ENCODE measurements at places on chromosomes 16 and 17.

- DNase-seq: no peak
Observed at GRCh38 chr16:83704656-83705055, 103.1 kb upstream of the HSBP1 start.

GRCh38 chr17:42953669-42954068 is 10.6 kb downstream of the AARSD1 start:
- no peak for DNase-seq

GRCh38 chr17:56918916-56919315 is 5.1 kb upstream of the TRIM25 start:
- DNase-seq: no peak

DNA sequence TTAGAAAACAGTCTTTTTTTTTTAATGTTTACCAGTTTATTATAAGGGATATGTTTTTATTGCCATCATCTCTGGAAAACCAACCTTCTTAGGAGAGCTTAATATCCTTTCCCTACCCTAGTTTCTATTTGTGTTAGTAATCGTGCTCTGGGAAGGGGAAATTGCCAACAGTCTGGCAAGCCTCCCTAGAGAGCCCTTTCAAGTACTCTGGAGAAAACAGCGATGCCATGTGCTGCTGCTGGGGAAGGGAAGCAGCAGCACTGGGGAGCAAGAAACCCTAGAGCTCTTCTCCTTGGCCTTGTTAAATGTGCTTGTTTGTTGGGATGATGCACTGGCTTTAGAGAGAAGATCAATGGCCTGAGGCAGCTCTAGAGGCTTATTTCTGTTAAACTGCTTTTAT is 10.3 kb downstream of the RETREG3 start:
- no peak for DNase-seq

DNA sequence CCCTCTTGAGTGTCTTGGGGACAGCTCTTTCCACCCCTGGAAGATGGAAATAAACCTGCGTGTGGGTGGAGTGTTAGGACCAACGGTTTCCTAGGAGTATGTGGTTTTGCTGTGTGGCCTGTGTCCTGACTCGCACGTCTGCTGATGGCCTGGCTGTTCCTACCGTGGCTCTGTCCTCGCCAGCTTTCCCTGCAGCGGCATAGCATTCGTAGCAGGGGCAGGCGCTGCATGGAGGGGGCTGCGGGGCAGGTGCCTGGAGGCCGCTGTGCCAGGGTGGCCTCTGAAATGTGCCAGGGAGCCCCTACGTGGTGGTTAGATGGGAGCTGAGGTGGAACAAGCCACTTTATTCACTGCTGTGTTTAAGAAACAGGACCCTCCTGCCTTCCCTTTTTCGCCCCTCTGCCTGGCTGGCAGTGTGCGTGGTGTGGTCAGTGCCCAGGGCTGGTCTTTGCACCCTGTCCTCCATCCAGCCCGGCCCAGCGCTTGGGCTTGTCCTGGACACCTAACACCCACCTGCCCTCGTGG is 10.6 kb downstream of the SLC16A3 start:
- no peak for DNase-seq

DNA sequence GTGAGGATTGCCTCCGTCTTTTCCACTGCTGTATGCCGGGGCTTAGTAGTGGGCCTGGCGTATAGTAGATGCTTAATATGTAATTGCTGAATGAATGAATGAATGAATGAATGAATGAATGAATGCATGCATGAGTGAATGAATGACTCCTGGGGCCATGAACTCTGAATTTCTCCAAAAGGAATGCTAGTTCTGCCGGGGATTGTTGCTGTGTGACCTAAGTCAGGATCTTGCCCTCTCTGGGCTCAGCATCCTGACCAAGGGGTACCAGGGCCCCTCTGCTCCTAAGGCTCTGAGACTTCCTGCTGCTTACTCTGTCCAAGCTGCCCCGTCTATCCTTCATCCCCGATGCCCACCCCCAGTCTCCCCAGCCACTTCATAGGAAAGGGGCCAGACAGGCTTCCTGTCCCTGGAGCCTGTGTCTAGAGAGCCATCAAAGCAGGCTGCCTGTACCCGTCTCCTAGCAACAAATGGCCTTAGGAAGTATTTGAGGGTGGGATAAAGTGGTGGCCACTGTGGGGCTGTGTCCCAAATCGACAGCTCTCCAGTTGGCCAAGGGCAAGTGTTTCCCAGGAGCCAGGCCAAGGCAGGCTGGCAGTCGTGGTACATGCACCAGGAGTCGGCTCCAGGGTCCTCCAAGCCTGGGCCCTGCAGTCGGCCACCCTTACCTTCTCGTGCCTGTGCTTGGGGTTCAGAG is 11.6 kb upstream of the MPRIP start:
- no peak for DNase-seq

- no peak for DNase-seq
Observed at GRCh38 chr17:53627511-53627910, 195.2 kb upstream of the KIF2B start.

DNA sequence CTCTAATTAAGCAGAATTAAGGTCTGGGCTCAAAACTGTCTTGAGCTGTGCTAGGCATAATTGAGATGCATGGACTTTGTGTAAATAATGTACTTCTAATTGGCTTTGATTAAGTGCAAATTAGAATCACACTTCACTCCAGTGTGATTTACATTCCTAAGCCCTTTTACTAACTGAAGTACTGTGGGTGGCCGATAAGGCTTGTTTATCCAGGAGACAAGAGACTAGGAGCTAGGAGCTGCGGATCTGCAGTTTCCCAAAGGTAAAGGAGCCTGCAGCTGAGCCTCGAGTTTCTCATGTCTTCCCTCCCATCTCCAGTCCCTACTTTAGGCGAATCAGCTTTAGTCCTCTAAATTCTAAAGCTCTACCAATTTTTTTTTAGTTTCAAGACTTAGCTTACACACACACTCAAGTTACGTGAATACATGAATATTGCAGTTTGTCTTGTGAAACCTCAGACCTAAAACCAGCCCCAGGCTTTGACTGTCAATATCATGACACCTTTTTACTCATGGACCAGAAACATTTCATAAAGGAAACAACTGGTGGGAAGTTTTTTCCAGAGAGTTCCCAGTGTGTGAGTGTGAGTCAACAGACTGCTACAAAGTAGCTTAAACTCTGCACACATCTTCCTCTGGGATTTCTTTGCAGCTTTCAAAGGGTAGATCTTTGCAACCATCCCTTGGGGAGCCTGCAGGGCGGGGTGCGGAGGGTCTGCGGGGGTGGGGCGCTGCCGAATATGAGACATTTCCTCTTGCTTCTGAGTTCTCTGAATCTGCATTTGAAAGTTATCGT is 113.9 kb upstream of the TBX2 start:
- DNase-seq: no peak

DNA sequence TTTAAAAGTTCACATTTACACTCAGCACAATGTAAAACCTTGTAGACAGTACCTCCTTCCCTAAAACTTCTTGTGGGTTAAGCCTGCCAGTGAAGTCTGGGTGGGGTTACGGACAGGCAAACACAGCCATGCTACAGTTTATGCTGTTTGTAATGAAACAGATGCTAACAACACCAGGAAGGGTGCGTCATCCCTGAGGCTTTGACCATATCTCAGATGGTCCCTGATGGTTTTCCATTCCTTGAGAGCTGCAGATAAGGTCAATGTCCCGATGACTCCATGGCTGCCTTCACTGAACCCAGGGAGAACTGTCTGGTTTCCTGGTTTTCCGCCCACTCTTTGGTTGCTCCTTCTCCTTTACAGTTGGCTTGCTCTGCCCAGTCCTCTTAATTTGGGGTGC is 29.1 kb downstream of the GAS7 start:
- DNase-seq: no peak

GRCh38 chr16:54164789-54165173 is 121.8 kb downstream of the IRX3 start:
- no peak for DNase-seq

DNA sequence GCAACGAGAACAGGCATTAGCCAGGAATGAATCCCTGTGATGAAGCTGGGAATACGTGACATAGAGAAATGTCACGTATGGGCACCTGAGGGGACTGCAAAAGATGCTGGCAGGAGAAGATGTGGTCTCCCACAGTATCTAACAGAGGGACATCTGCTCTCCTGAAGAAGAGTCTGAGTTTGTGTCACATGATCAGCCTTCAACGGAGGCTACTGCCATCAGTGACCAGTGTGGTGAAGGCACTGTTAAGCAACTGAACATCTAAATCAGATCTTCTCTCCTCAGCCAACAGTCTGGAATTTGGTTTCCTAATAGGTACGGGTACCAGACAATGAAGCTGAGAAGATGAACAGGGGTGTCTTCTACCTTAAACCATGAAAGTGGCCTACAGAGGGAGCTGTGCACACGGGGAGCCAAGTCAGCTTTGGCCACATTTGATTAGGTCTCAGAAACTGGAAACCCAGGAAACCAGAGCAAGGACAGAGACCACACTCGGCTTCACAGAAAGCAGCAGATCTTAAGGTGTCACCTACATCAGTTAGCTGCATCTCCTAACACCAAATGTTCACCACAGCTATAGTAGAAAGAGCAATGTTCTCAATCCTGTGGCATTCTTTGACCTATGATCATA is 41.8 kb downstream of the BRD7 start:
- peak; percentile 56 for DNase-seq

DNA sequence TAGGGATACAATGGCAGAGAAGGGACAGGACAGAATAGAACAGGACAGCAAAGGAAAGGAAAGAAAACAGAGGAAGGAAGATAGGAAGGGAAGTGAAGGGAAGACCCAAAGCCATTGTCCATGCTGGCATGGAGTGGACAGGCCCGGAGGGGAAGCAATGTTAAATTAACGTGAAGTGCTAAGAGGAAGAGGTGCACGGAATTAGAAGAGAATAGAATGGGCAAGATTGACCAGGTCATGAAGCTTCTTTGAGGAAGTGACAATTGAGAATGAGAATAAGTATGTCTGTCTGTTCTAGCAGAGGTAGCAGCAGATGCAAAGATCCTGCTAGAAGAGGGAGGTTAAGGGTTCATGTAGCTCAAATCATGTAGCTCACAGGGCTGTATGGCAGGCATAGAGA is 117.2 kb downstream of the MAF start:
- no peak for DNase-seq

- peak; percentile 24 for DNase-seq
Observed at GRCh38 chr17:27756467-27757371, 43.6 kb downstream of the NOS2 start.

DNA sequence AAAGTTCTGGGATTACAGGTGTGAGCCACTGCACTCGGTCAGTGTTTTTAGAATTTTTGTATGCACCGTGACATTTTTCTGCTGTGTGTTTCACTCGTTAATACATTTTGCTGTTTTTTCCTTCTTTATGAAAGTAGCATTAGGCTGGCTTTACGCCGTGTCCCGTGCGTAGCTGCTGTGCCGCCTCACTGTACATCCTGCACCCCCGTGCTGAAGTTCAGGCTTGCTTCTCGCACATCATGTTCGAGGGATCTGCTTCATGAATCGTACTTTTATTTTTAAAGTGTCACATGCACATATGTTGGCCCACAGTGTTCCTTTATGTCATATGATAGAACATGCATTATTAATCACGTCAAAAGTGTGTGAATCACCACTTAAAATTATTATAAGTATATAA is 84.4 kb upstream of the ZNF750 start:
- DNase-seq: no peak

GRCh38 chr16:1344499-1344898 is 7.2 kb downstream of the TSR3 start:
- DNase-seq: no peak

GRCh38 chr17:69810326-69810965 is 264.6 kb upstream of the KCNJ16 start:
- DNase-seq: no peak

GRCh38 chr16:66617728-66618127 is 13.2 kb downstream of the CMTM3 start:
- no peak for DNase-seq

DNA sequence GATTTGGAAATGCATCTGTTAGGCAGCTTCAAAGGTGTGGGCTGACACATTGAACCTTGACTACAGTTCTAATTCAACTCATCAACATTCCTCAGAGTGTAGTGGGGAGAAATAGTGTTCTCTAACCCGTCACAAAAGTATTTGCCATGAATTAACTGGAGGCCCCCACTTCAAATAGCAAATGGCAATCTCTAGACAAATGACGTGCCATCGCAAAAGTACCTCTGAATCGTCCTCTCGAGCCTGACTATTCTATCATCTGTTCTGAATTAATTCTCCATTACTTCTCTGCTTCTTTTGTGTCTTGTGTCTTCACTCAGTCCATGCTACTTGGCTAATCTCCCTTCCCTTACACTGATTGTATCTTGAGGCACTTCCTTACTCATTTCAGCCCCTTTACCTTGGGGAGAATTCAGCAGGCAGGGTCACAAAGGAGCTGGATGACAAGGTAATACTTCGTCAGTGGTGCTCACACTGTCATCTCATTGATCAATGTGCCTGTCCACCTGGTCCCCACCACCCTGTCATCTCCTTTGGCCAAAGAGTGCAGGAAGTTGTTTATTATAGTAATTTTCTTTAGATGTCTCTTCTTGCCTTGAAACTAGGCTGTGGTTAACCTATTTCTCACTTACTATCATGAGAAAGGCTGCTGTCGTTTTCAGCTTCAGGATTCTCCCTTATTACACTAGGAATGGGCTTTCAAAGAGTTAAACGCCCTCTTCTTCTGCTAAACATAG is 108.4 kb downstream of the SYCE1L start:
- DNase-seq: no peak

GRCh38 chr17:66472123-66472522 is 169.7 kb downstream of the PRKCA start:
- DNase-seq: no peak

GRCh38 chr16:77043076-77043475 is 147.9 kb upstream of the MON1B start:
- no peak for DNase-seq

DNA sequence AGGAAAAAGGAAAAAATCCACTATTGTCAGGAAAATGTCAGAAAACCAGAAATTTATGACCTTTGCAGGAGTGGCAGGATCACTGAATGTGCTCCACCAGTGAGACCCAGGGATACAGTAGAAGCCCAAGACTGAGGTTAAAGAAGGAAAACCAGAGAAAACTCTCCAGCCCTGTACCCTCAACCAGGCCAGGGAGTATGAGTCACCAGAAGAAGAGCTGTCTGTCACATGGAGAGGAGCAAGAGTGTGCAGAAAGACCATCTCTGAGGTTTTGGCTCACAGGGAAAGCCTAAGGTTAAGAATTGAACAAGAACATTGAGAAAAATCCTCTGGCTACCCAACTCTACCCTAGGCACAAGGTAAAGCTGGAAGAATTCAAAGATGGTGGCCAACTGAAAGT is 47.6 kb upstream of the MON1B start:
- no peak for DNase-seq

DNA sequence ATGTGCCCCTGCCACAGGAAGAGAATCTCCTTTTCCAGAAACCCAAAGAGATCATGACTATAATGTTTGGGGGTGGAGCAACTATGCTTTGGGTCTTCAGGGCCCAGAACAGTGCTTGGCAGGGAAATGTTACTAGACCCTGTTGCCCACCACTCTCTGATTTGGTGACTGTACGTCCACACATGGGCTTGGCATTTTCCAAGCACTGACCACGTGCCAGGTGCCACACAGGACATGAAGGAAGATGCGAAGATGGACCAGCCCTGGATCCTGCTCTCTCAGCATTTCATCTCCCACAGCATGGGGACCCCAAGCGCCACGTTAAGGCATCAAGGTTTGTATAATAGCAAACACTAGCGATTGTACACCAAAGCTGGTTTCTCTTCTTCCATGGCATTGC is 50.1 kb downstream of the GSG1L start:
- no peak for DNase-seq
